ENCODE measurements at places on chromosomes 6 and 20.

DNA sequence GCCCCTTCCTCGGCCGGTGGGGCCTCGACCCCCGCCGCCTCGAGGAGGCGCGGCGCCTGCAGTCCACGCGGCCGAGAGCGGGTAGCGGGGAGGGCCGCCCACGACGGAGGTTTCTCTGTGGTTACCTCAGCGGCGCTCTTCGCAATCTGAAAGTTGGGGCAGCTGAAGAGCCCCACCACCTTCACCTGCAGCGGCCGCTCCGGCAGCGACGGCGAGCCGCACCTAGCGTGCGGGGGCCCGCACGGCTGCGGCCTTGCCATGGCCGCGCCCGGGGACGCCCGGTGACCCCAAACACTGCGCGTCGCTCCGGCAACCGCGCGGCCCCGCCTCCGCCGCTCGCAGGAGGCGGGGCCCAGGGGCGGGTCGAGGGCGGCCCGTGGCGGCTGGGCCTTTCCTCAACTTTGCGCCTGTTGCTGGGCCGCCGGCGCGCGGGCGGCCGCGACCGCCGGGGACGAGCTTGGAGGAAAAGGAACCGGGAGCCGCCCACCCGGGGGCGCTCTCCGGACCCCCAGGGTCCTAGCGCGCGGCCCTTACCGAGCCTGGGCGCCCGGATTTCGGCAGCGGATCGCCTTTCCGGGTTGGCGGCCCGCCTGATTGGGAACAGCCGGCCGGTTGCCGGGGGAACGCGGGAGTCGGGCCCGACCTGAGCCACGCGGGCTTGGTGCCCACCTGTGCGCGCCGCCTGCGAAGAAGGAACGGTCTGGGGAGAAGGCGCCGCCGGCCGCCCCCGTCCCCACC, at the start of the genes PPIL6 and SMPD2:
TSS of gene PPIL6 (minus strand) at position 298 of the 738 bp plus-strand sequence. CDS start at position 260, 38 bp downstream.
TSS of gene SMPD2 (plus strand) at position 394 of the 738 bp plus-strand sequence. CDS start 398 bp downstream, outside the sequence.
- peak; percentile 98 for DNase-seq

GRCh38 chr6:37827603-37828265, 8.2 kb downstream of the ZFAND3 start:
- no peak for DNase-seq

GRCh38 chr6:110329714-110330436, 28.3 kb downstream of the METTL24 start:
- peak; percentile 48 for DNase-seq

DNA sequence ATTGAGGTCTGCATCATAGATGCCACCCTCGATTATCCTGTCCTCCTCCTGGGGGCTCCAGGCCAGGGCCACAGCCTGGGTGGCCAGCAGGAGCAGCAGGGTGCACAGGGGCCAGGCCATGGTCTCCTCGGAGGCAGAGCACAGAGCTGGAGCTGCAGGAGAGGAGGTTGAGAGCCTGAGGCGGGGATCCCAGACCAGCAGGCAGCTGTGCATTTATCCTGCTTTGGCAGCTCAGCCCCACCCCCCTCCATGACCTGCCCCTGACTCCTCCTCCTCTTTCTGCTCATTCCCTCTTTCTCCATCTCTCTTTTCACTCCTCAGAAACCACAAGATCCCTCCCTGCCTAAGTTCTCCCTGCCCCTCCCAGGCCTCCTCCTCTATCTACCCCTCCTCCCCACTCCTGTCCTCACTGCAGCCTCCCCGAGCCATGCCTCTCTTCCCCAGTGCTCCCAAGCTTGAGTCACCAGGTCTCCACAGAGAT, at the start of gene CST2:
TSS of gene CST2 (minus strand) at position 189 of the 481 bp plus-strand sequence. CDS start at position 120, 69 bp downstream.
- DNase-seq: no peak

DNA sequence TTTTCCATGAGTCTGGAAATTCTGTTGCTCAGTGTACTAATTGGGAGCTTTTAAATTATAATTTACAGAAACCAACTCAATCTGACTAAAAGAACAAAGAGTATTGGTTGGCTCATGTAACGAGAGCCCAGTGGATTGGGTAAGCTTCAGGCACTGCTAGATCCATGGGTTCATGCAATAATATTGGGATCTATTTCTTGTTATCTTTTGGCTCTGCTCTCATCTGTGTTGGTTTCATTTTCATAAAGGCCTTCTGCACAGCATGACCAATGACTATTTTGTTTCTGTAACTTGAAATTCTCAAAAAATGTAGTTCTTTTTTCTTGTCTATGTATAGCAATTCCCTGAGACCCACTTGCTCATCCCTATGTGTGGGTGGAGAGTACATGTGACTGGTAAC, 12.0 kb downstream of the SLC2A10 start:
- no peak for DNase-seq

DNA sequence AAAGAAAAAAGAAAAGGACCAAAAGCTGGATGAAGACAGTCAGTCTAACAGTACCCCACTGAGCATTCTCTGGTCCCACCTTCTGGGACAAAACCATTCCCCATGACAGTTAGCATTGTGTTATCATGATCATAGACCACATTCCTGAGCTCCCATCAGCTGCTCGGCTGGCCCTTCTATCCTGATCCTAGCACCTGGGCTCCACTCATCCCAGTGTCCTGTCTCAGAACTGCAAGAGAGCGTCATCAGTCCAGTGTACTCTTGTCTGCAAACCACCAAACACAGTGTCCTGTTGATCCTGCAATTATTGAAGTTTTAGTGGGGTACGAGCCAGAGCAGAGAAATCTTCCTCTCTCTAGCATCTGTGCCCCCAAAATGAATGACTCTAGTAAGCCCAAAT, 16.0 kb upstream of the TAAR1 start:
- DNase-seq: no peak

- peak; percentile 74 for DNase-seq
These were observed 231.2 kb downstream of the ANKRD60 start for GRCh38 chr20:57996936-57997890.

DNA sequence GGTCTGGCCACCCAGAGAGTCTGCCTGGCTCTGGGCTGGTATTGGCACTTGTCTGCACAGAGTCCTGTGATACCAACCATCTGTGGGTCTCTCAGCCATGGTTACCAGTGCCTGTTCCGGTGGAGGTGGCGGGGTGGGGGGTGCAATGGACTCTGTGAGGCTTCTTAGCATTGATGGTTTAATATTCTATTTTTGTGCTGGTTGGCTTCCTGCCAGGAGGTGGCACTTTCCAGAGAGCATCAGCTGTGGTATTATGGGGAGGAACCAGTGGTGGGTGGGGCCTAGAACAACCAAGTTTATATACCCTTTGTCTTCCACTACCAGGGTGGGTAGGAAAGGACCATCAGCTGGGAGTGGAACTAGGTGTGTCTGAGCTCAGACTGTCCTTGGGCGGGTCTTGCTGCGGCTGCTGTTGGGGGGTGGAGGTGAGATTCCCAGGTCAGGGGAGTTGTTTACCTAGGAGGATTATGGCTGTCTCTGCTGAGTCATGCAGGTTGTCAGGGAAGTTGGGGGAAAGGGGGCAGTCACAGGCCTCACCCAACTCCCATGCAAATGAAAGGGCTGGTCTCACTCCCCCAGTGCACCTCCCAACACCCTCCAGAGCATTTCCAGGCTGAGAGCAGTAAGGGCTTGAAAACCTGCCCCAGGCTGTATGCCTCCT, 117.5 kb downstream of the FLRT3 start:
- no peak for DNase-seq

DNA sequence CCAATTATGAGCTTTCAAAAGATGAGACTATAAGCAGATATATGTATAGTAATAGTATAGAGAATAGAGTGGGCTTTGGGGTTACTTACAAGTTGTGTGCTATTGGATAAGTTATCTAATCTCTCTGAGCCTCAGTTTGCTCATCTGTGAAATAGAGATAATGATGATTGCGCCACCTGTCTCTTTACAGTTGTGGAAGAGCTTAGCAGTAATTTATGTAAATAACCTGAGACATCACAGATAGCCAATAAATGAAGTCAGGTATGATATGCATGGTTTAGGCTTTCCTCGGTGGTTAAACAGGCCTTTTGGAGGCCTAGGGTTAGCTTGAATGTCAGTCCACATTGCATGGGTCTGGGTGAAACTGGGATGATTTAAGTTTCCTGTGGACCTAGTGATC, 29.8 kb upstream of the SCUBE3 start:
- no peak for DNase-seq

DNA sequence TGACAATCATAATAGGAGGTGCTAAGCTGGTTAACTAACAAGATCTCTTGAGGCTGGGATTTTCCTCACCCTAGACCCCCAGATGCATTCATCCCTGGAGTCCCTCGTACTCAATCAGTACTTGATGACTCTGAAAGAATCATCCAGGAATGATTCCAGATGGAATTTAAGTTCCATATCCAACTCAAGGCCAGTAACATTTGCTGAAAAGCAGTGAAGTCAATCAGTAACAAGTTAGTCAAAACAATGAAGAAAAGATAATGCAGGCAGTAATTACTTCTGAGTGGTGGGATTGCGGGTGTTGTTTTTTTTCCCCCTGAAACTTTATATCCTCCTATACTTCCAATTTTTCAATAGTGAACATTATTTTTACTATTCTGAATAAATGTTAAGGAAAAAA, 18.6 kb downstream of the GMDS start:
- DNase-seq: no peak

DNA sequence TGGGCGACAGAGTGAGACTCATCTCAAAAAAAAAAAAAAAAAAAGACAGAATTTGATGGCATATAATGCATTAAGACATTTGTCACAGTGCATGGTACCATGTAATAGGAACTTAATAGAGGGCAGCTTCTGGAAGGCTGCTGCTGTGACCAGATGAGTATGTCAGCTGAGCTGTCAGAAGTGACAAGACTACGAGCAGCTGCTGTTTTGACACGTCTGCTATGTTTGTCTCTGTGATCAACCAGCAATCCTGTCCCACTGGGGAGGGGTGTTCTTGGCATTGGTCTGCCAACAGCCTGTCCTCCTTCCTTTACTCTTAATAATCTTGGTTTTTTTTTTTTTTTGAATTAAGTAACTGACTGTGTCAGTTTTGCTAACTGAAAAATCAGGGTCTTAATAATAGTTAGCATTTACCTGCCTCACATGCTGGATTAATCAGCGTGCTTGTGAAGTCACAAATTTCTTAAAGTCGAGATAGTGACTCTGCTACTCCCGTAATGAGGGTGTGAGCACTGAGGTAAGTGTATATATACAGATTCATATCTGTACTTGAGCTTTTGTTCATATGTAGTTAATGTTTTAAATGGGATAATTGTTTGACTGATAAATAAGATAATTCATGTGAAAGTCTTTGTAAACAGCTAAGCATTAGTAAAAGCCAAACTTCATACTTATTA, 152.4 kb downstream of the BMP2 start:
- no peak for DNase-seq

DNA sequence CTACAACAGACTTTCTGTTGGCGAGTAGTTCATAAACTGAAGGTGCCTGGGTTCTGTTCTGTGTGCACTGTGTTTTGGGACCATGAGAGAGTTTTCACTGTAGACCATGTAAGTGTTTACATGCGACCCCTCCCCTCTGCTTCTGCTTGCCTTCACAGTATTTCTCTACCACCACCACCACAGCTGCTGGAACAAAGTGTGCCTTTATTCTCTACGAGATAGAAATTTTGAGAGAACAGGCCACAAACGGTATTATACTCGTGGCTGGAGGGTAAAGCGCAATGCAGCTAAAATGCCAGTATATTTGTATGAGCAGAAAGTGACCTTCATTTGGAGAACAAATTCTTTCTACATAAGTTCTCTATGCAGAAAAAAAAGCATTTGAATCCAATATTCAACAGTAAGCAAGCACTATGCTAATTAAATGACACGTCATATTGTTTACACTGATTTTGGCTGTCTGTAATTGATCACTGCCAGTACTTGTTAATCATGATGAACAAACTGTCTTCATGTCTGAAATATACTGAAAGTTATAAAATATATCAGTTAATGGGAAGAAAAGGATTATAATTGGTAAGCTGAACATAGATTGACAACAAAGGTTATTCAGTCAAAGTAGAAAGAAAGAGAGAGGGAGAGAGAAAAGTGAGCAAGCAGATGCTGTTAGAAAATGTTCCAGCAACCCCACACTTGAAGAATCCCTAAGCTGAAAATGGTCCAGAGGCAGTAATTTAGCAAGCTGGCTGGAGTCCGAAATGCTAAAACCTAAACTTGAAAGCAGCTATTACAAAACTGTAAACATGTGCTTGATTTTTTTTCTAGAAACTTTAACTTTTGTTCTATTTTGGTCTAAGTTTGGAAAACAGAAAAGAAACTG, 8.8 kb downstream of the CLDN20 start:
- peak; percentile 24 for DNase-seq

- no peak for DNase-seq
These were observed 525.2 kb downstream of the PKHD1 start for GRCh38 chr6:51562198-51562597.

GRCh38 chr6:33160728-33161344, 31.4 kb downstream of the COL11A2 start:
- DNase-seq: peak; percentile 80

DNA sequence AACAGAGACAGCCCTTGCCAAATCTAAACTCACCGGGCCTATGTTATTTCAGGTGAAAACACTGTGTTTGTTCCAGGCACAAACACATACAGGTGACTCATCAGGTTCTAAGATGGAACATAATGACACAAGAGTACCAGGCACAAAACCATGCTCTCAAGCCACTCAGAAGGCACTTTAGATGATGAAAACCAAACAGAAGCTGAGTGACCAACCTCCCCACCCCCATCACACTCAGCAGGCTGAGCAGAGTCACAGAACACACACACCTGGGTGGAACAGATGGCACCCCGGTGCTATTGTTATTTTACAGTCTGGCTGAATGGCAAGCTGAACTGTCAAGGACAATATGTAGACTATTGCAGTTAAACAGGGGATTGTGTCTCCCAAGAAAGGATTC, 20.6 kb upstream of the NKX2-2 start:
- DNase-seq: no peak

- DNase-seq: peak; percentile 78
These were observed at the start of gene GID8 for GRCh38 chr20:62938105-62938888. Gene GID8 (plus strand): TSS chr20:62938147. CDS start chr20:62941503, 3,356 bp downstream.

GRCh38 chr6:34970957-34971356, 81.9 kb downstream of the ANKS1A start:
- DNase-seq: peak; percentile 61

- no peak for DNase-seq
These were observed 162.1 kb upstream of the RAB32 start for GRCh38 chr6:146381486-146381885.

DNA sequence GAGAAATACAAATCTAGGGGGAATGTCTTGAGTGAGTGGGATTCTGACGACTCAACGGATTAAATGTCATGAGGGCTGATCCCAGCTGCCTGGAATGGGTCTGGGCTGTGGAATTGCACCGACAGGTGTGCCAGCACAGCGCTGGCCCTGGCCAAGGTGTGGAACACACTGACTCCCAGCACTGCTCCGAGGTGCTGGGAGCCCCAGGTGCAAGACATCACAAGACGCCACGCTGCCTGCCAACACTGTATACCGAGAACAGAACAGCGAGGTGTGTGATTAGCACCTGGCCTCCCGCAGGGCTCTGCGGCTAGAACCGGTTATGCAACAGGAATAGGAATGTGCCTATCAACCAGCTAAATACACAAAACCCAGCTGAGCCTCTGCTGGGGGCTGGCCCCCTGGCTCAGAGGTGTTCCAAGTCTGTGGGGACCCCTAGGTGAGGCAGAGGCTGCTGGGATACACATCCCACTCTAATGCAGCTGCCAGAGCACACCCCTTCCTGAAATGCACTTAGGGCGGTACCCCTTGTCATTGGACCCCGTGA, 24.8 kb upstream of the APMAP start:
- no peak for DNase-seq

Data from GM03348 (cell line).